Hematopoietic multipotent progenitor cell treated with erythropoietin and hydrocortisone succinate and interleukin-3 and kit ligand, for 8 days (in vitro differentiated cells): ENCODE measurements at places on chromosomes 2 and 18.

- DNase-seq = peak; percentile 47
These were observed 396.8 kb downstream of the NCKAP5 start for GRCh38 chr2:133171393-133172004.

DNA sequence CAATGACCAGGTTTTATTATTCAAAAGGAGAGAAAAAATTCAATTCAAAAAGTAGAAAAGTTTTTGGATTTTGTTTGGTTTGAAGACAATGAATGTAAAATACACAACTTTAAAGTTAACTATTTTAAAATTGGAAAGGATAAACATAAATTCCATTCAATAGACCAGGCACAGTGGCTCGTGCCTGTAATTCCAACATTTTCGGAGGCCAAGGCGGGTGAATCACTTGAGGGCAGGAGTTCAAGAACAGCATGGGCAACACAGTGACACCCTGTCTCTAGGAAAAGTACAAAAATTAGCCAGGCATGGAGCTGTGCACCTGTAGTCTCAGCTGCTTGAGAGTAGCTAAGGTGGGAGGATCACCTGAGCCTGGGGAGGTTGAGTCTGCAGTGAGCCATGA is 54.7 kb downstream of the SCN9A start:
- no peak for DNase-seq

DNA sequence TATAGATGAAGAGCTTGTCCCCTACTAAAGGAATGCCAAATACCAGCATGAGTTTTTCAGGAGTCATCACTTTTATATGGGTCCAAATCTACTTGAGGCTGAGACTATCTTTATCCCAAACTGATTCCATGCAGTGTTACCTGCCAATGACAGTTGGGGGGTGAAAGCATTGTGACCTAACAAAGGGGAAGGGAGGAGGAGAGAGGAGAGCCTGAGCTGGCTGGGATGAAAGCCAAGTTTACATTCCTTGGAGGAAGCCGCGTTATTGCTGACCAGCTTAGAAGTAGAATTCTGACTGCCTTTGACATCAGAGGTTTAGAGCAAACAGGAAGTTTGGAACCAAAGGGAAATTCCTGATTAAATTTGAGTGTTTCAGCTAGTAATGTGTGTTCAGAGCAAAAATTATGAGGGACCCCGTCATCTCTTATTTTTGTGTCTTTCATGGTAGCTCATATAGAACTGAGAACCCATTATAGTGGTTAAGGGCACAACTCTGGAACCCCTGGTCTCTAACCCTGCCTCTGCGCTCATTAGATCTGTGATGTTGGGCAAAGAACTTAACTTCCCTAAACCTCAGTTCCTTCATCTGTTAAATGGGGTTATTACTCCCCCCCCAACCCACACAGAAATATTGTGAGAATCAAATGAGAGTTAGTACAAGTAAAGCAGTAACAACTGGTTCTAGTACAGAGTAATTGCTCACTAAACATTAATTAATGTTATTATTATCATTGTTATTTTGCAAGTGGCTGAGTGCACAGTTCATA is 199.3 kb upstream of the EPAS1 start:
- no peak for DNase-seq

- DNase-seq = peak; percentile 53
These were observed 204.8 kb downstream of the TFCP2L1 start for GRCh38 chr2:121080013-121080772.

- DNase-seq = no peak
These were observed 166.5 kb upstream of the CXCR4 start for GRCh38 chr2:136284226-136285119.
